Islet precursor cell (in vitro differentiated cells): ENCODE measurements at places on chromosomes 4 and X.

GRCh38 chr4:152677117-152677516 is 2.7 kb downstream of the TMEM154 start:
- DNase-seq, result no peak

- no peak for DNase-seq
Observed at GRCh38 chrX:45757272-45757671, 556.6 kb upstream of the DIPK2B start.

DNA sequence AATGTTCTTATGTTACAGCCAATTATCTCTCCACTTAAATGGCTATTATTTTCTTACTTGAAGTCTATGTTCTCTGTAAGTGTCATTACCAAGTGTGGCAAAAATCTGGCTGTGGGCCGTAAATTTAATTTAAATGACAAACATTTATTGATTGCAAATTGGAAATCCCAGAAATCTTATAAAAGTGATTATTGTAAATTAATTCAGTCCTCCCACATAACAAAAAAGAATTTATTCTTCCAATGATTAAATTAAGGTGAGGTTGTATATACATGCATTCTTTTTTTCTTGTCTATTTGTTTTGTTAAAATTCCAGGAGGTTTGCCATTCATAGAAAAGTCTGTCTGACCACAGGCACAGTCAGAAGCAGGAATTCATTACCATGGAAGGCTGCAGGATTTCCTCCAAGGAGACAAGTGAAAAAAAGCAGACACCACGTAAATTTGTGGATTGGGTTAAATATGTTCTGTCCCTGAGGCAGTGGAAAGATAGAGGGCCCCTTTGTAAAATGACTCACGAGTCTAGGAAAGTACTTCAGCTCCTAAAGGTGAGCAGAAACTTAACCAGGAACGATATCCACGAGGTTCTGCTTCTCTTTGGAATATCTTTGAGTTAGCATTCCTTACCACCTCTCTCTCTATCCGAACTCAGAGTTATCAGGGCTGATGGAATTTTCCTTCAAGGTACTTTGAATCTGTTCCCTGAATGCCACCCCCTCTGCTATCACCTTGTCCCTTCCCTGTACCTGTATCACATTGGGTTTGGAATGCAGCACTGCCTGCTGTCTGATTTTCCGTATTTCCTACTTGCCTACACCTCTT is 10.7 kb downstream of the PPARGC1A start:
- DNase-seq, result peak; percentile 91

DNA sequence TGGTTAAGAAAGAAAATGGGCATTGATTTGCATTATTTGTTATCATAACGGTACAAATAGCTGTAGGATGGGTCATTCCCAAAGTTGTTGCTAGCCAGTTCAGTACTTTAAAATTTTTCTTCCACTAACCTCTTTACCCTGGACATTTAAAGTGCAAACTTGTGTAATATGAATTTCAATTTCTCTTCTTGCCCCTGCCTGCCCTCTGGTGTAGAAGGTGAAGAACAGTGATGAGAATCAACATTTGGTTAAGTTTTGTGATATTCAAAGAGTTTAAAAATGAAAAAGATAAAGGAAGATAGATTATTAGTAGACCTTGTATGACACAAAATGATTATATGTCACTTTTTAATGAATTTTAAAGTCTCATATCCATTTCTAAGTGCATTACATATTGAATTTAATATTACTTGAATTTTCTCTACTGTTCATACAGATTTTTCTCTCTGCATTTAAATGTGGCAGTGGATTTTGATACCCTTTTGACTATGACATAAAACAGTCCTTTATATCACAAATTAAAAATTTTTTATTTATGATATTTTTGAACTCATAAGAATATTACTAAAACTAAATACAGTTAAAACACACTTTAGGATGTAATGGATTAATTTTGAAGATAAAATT is 337.7 kb downstream of the BMPR1B start:
- DNase-seq, result no peak

- no peak for DNase-seq
Observed at GRCh38 chrX:47612418-47612817, 7.2 kb downstream of the SYN1 start.

GRCh38 chr4:126361287-126361686 is 1046.5 kb downstream of the FAT4 start:
- no peak for DNase-seq

GRCh38 chrX:42954880-42955279 is 176.9 kb upstream of the PPP1R2C start:
- no peak for DNase-seq

GRCh38 chr4:21960793-21961192 is 12.2 kb upstream of the KCNIP4 start:
- no peak for DNase-seq

GRCh38 chrX:100687546-100687945 is 43.5 kb downstream of the SRPX2 start:
- DNase-seq, result no peak

- no peak for DNase-seq
Observed at GRCh38 chr4:78659264-78659663, 107.7 kb downstream of the ANXA3 start.

- DNase-seq, result no peak
Observed at GRCh38 chr4:121666091-121666679, 30.6 kb downstream of the ANXA5 start.

- no peak for DNase-seq
Observed at GRCh38 chr4:573122-573892, 2.8 kb downstream of the TMEM271 start.

- peak; percentile 76 for DNase-seq
Observed at GRCh38 chr4:37054531-37055077, 189.9 kb upstream of the NWD2 start.

DNA sequence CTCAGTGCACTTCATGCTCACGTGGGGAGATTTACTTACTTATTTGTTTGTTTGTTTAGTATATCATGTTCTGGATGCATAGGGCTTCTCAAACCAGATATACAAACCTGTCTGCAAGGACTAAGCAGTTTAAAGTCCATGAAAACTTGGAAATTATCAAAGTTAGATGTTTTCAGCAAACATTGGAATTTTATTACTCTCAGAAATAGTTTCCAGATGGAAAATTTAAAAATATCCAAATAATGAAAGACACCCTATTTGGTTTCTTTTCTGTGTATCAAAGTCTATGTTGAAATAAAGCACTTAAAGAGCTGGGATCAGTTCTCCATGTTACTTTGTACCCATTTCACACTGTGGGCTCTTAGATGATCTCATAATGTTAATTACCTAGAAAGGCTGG is 312.1 kb downstream of the PPP1R2C start:
- DNase-seq, result no peak

DNA sequence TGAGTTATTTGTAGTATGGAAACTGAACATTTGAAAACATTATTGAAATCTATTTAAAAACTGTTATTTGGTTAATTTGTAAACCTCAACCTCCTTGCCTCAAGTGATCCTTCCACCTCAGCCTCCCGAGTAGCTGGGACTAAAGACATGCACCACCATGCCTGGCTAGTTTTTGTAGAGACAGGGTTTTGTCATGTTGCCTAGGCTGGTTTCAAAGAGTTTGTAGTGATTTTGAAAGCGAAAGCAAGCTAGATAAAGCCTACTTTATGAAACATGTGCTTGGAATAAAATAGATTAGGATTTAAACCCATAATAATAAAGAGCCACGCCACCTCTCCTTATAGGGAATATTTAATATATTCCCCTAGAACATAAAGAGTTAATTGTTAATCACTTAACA is 23.5 kb downstream of the ARSJ start:
- no peak for DNase-seq

DNA sequence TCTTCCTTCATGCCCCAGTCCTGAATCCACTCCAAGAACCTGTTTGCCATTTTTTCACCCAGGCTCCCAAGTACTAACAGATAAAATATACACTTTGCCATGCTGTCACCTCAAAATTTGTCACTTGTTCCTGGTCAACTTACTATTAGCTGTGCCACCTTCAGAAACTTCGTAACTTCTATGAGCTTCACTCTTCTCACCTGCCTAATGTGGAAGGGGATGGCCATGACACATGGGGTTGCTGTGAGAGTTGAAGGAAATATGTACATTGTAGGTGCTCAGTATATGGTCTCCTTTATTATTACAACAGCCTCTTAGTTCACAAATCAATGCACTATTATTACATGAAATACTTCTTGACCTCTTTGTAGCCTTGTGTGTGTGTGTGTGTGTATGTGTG is 10.4 kb downstream of the TMSB4X start:
- no peak for DNase-seq

DNA sequence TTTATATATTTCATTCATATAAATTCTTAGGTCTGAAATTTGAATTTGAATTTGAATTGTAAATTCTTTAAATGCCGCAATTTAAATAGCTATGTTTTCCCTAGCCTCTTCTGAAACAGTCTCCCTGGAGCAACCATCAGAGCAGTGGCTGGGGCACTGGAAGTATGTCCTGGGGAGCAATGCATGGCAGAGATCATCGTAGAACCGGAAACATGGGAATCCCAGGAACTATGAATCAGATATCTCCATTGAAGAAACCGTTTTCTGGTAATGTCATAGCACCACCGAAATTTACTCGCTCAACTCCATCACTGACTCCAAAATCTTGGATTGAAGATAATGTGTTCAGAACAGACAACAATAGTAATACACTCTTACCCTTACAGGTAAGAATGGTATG is 4.9 kb downstream of the CPEB2 start:
- no peak for DNase-seq

DNA sequence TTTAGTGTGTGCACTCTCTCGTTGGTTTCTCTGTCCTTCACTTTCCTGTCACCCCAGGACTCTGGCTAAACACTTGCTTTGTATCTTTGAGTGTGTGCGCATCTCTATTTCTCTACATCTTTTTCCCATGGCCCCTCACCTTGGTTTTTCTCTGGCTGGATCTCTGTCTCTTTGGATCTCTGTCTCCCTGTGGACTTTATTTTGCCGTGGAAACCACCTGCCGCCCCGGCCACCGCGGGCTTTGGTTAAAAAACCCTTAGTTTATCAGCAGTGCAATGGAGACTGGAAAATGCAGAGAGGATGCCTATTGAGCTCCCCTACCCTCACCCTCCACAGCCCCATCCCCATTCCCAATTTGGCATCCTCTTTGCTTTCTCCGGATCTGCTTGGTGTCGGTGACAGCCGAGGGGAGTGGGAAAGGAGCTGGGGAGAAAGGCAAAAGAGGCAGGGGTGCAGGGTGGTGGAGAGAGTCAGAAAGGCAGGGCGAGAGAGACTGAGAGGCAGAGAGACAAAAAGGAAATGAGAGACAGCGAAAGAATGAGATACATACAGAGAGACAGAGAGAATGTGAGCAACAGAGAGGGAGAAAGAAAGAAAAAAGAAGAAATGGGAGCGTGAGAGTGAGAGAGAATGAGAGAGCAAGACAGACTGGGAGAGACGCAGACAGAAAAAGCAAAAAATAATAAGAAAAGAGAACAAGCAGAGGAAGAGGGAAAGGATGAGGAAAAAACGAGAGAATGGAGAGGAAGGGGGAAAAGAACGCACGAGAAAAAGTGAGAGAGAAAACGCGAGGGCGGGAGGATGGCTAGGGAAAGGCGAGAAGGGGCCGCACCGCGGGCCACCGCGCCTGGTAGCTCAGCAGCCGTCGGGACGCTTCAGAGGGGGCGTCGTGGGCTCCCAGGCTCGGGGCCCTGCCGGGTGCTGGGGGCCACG is 688 bp downstream of the GPR101 start:
- no peak for DNase-seq

DNA sequence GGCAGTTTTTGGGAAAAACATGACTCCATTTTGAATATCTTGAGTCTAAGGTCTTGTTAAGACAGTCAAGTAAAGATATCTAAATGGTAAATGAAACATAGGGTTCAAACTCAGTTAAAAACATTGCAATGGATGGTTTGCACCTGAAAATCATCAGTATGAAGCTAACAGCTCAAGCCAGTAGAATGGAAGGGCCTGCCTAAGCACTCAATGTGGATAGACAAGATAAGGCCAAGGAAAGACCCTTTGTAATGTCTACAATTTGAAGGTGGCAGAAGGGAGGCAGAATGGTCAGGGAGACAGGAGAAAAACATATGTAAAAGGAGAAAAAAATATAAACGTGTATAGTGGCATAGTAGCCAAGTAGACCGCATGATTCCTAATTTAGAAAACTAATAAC is 78.2 kb downstream of the REELD1 start:
- DNase-seq, result no peak

- peak; percentile 64 for DNase-seq
Observed at GRCh38 chr4:128810331-128810870, 901 bp downstream of the JADE1 start.

DNA sequence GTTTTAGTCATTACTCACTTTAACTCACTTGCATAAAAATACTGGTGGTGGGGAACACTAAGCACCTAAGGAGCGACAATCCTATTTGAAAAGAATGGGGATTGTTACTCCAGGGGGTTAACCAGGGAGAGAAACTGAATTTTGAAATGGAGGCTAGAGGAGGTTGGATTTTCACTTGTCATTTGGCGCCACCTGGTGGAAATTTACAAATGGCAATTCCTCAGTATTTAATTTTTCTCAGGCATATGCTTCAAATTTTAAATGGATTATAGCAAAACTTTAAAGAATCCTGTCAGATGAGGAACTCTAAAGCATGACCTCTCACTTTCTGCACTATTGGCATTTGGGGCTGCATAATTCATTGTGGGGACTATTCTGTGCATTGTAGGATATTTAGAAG is 2.7 kb upstream of the GEMIN8 start:
- no peak for DNase-seq

GRCh38 chr4:112775801-112776200 is 138.9 kb downstream of the LARP7 start:
- no peak for DNase-seq

DNA sequence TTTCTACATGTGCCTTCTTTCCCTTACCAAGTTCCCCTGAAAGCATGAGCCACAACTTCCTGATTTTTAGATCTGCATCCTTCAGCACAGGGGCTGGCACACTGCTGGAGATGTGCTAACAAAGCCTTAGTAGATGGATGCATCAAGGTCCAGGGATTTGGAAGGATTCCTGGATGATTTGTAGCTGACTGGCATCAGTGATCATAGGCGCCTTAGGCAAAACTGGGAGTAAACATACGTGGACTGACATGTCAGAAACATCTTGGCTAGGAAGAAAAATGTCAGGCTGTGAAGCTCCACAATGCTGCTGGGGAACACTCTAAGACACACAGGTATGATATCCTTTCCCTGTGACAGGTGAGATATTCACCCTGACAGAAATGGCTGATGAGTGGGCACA is 156.4 kb downstream of the AMELX start:
- DNase-seq, result no peak

DNA sequence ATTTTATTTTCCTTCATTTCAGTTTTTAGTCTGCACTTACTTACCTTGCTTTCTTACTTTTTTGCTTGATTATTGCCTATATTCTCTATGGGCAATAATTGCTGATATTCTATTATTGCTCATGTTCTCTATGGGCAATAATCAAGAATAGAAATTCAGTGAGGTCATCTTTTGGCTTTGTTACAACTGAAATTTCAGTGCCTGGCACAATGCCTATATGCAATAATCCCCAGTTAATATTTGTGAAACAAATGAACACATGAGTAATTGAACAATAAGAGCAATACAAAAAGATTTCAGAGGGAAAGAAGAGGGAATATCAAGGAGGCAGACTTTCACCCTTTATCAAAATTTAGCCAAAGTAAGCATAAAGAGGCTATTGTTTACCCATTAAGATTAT is 48.6 kb upstream of the ARSJ start:
- no peak for DNase-seq

- no peak for DNase-seq
Observed at GRCh38 chr4:140633951-140634350, 65.2 kb upstream of the UCP1 start.
